ENCODE measurements at places on chromosomes 3 and 15.

DNA sequence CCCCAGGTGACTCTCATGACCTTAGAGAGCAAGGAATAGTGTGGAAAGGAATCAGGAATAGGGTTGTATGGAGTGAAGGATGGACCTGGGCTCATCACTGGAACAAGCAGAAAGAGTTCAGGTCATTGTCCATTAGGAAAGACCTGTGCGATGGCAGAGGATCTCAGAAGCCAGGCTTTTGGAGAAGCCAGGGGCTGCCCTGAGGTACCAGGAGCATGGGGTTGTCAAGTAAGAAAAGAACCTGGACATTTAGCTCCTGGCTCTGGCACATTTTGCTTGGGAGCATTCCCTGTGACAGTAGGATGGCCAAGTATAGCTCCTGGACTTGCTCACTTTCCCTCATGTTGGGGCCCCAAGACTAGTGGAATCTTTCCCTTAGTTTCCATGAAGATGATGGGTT is 52.9 kb upstream of the MANF start:
- no peak for DNase-seq

DNA sequence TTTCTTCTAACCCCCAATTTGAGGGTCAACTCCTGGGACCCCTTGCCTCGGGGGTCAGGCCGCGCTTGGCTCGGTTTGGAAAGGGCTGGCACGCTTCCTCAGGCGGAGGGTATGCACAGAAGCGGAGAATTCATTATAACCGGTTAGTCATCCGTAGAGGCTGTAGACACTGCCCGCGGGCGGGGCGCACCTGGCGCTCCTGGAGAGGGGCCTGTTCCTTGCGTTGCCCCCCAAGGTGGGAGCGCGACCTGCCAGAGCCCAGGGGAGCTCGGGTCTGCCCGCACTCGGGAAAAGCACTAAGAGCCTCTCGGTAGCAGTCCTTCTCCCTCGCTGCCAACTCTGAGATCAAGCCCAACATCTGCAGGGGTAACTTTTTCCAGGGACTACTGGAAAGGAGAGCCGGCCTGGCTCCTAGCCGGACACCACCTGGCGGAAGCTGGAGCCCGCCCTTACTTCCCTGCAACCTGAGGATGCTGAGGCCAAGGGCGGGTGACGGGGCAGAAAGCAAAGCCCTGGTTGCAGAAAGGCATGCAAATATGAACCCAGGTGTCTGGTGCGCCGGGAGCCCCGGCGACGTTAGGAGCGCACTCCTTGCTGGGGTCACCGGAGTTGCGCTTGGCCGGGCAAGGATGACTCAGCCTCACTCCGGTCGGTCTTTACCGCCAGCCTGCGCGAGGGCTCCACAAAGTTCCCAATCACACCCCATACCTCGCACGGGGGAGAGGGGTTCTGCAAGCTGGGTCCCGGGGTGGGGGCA is 1.5 kb upstream of the CACNA2D3 start:
- DNase-seq, result no peak

GRCh38 chr15:62506217-62506805 is 341.2 kb upstream of the C2CD4B start:
- no peak for DNase-seq

- no peak for DNase-seq
These were observed 440.1 kb downstream of the GABRG3 start for GRCh38 chr15:27410996-27411605.

GRCh38 chr3:107962946-107963345 is 127.9 kb downstream of the CD47 start:
- no peak for DNase-seq

GRCh38 chr15:48703544-48703943 is 58.0 kb upstream of the FBN1 start:
- no peak for DNase-seq

DNA sequence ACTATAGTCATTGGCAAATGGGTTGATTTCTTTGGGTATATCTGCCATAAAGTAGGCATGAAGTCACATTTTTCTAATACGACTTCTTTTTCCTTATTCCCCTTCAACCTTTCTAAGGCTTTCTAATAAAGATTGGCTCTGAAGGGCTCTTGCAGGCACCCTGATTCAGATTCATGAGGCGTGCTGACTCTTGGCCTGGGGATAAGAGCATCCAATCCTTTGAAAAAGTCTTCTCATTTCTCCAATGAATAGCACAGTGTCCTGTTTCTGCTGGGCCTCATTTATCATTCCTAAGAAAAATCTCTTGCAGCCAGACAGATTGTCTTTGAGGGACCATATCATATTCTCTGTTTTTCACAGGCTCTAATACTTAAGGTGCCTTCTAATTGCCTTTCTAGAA is 32.3 kb upstream of the BNIP2 start:
- no peak for DNase-seq

- DNase-seq, result no peak
These were observed 115.2 kb upstream of the TSC22D2 start for GRCh38 chr3:150292891-150293290.

DNA sequence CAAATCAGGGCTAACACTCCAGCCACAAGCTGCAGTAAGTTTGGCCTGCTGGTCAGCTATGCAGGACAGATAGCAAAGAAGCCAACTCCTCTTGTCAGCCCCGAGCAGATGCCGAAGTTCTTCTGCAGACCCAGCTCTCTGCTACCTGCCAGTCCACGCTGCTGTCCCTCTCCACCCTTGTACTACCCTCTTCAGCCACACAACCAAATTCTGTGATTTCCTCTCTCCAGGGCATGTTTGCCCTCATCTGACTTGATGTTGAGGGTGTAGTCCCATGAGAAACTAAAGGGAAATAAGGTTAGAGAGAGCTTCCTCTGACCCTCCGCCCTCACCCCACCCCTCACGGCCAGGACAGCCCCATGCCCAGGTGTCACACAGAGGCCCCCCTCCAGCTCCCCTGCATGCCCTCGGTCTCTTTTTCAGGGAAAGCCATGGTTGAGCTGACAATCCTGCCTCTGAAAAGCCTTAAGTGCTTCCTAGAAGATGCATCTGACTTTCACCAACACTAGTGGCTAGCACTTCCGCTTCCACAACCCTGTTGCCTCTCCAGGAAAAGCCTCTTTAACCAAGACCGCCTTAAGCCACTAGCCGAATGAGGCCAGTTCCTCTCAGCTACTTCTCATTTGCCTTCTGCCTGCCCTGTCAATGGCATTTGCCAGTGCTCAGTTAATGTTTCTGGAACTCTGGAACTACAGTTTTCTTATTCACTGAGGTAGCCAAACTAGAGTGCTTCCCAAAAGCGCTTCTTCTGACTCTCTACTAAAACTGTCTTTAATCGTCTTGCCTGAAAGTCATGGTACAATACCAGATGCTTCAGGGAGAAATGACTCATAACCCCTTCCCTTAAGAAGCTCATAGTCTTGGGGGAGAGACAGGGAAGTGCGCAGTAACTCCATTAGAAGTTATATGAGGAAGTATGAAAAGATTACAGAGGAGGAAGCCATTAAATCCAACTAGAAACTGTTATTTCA is 300.4 kb upstream of the STT3B start:
- no peak for DNase-seq

DNA sequence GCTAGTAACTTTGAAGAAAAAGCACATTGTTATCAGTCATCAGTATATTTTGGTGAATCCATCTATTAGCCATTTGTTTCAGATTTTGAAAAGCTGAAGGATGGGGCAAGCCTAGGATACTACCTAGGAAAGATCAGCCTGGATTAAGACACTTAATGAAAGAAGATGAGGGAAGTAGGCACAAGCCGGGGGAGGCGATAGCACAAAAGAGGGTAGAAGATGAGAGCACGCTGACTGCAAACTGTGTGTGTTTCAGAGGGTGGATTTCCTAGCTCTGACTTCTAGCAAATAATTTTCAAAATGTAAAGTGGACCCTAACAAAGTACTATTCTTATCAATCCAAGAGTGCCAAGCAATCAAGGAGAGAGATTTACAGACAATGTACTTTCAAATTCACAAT is 22.2 kb upstream of the SOX2 start:
- DNase-seq, result no peak

DNA sequence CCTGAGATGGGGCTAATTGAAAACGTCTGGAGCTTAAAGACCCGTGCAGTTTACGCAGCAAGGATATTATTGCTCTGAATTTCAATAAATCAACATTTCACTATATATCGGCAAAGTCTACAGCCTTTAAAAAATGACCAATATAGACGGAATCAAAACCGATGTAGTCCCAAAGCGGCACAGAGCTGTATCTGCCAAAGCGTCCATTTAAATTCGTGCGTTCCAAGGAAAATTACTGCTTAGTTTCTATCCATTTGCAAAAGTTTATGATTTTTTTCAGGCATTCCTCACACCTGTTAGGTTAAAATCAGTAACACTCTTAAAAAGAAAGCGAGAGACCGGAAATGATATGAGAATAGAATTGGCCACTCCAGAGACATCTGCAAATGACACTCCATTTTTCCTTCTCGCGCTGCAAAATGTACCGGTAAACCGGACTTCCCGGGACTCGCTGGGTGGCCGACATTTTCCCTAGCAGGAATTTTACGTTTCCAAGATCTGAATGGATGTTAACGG is 777 bp upstream of the EIF4A2 start:
- DNase-seq, result no peak

GRCh38 chr3:142987080-142987700 is 14.2 kb upstream of the U2SURP start:
- DNase-seq, result no peak

DNA sequence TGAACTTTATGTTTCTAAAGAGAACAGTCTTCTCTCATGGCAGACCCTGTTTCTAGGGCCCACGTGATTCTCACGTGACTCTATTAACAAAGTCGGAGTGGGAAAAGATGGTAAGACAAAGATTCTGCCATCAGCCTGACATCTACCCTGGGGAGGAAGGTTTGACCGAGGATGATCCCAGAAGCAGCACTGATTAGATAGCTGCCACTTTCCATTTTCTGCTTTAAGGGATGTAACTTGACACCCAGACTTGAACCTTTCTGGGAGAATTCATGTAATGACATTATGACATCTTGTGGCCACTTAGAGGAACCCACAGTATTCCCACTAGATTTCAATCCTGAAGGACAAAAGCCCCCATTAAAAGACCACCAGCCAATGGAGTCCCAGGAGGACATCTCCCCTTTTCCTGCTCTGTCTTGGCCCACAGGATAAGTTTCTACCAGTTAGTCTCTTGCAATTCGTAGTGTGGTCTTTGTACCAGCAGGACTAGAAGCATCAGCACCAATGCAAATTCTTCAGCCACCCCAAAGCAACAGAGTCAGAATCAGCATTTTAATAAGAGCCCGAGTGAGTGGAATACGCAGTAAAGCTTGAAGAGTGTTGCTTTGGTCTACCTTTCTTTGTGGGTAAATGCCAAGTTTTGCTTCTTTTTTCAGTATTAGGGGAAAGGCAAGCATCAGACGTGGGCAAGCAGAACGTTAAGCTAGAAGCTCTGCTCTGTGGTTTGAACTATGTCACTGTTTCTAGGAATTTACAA is 480.5 kb upstream of the PROK2 start:
- no peak for DNase-seq

DNA sequence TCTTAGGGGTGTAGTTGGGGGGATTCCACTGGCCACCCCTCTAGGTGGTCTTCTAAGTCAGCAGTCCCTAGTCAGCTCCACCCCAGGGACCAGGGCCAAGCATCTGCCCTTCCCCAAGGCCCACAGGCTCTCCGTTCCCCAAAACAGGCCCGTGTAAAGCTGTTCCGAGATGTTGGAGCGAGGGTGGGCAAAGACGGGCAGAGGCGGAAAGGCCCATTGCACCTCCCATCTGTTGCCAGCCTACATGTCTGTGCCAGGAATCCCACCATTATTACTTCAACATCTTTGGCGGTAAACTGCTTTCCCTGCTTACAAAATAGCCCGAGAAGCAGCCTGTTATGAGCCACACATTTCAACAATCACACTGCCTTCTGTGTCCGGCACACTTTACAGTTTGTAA is 1.9 kb upstream of the ATP2B2 start:
- DNase-seq, result no peak

DNA sequence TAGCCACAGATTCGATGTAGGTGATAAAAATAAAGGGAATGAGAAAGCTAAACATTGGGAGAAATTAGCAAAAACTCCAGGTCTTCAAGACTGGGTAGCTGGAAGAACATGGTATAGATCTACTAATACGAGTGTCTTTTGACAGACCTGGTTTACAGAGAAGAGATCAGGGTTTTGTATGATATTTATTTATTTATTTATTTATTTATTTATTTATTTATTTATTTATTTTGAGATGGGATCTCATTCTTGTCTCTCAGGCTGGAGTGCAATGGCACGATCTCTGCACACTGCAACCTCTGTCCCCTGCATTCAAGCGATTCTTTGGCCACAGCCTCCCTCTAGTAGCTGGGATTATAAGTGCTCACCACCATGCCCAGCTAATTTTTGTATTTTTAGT is 448.4 kb downstream of the CNTN4 start:
- DNase-seq, result no peak

- no peak for DNase-seq
These were observed 58.9 kb downstream of the CNOT10 start for GRCh38 chr3:32743934-32744333.

- DNase-seq, result no peak
These were observed 166.5 kb upstream of the ATP11B start for GRCh38 chr3:182626484-182627467.

GRCh38 chr15:82918162-82918561 is 34.4 kb downstream of the HOMER2 start:
- no peak for DNase-seq

- DNase-seq, result no peak
These were observed 45.4 kb downstream of the MAGEF1 start for GRCh38 chr3:184666442-184666841.

- DNase-seq, result no peak
These were observed 2.3 kb upstream of the FEM1B start for GRCh38 chr15:68275165-68275746.

GRCh38 chr15:58699769-58700168 is 49.7 kb downstream of the ADAM10 start:
- no peak for DNase-seq

GRCh38 chr15:90845201-90845949 is 23.0 kb upstream of the FURIN start:
- no peak for DNase-seq

GRCh38 chr15:51375966-51376640 is 34.6 kb downstream of the GLDN start:
- no peak for DNase-seq

DNA sequence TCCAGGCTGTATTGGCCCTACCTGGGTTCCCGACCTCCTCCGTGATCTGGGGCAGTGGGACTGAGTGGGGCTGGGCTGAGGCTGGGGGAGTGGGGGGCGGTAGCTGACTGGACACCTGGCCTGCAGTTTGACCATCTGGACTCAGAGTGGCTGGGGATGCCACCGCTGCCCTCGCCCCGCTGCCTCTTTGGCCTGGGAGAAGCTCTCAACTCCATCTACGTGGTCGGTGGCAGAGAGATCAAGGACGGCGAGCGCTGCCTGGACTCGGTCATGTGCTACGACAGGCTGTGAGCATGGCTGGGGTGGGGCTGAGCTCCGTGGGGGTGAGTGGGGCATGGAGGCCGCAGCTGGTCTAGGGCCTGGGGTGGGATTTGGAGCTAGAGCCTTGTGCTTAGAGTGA is 2.7 kb downstream of the KLHL40 start:
- no peak for DNase-seq

All from stimulated activated CD4-positive, alpha-beta T cell treated with anti-CD3 and anti-CD28 coated beads, Interleukin-4, amount 100 ng/mL, for 1 hour (primary cell).